ENCODE measurements at places on chromosomes 11 and 22. TPM values are rescaled to one million over a fixed set of nuclear protein-coding genes. Genes with fewer than 3 reads are reported as not detected.

GRCh38 chr11:20289732-20290131, 73.8 kb upstream of the HTATIP2 start:
- peaks cover 18% of the 10 kb centered on the region for H3K27me3 ChIP-seq
- H3K36me3 ChIP-seq: no peaks in the 10 kb centered on the region

Gene MTNR1B
- total RNA-seq: not detected

GRCh38 chr11:130330101-130330684, 15.5 kb upstream of the ZBTB44 start:
- H3K27me3 ChIP-seq: no peaks in the 10 kb centered on the region
- no peak overlapping the region for H3K27ac ChIP-seq
- H3K4me3 ChIP-seq: no peak overlapping the region
- no peak for DNase-seq
- H3K4me1 ChIP-seq: no peaks in the 10 kb centered on the region
- peaks cover 5% of the 10 kb centered on the region for H3K36me3 ChIP-seq

Gene PKP3
- not detected for total RNA-seq

Gene SLC22A6
- not detected for total RNA-seq

DNA sequence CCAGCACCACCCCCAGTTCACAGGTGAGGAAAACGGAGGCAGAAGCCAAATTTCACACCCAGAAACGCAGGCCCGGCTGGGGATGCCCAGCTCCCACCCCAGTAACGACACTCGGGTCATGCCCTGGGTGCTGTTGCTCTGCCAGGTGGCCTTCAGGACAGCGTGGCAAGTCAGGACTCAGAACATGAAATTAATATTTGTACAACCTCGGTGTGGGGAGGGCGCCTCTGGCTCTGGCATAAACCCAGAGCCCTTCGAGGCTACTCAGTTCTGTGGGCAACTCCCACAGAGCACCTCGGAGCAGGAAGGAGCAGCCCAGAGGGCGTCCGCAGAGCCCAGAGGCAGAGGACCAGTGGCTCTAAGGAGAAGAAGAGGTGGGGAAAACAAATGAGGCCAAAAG, 71.6 kb downstream of the CELSR1 start:
- no peaks in the 10 kb centered on the region for H3K27me3 ChIP-seq
- H3K4me3 ChIP-seq: no peak overlapping the region
- H3K36me3 ChIP-seq: no peaks in the 10 kb centered on the region
- H3K27ac ChIP-seq: no peak overlapping the region
- DNase-seq: no peak
- H3K4me1 ChIP-seq: no peaks in the 10 kb centered on the region

GRCh38 chr11:11668781-11669180, 47.0 kb upstream of the GALNT18 start:
- H3K36me3 ChIP-seq: no peaks in the 10 kb centered on the region
- H3K4me1 ChIP-seq: no peaks in the 10 kb centered on the region
- no peak overlapping the region for H3K4me3 ChIP-seq
- no peak overlapping the region for H3K27ac ChIP-seq
- peaks cover 18% of the 10 kb centered on the region for H3K27me3 ChIP-seq

DNA sequence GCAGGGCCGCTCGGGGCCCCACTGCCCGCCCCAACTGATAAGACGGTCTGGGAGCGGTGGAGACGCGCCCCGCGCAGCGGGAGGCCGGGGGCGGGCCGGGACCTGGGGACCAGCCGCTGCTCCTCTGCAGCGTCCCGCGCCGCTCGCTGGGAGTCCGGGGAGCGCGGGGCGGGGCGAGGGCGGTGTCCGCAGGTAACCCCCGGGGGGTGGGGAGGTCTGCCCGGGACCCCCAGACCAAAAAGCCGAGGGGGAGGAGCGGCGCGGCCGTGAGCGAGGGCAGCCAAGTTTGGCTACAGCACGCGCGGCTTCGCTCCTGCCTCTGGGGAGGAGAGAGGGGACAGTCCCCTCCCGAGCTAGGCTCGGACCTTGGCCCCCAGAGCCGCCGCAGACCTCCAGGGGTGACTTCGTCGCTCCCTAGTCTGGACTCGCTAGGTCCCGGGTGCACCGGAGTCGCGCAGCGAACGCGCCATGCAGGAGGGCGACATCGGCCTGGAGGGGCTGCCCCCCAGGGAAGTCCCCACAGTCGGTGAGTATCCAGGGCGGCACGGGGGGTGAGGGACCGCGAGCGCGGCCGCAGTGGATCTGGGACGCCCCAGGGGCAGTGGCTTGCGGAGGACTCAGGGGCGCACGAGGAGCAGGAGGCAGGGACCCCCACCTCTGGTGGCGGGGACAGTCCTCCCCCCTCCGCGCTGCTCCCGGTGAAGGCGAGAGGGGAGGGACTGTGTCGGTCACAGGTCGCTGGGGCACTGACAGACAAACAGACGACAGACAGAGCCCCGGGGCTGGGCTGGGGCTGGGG, 92.3 kb upstream of the ANO1 start:
- no peaks in the 10 kb centered on the region for H3K4me1 ChIP-seq
- no peaks in the 10 kb centered on the region for H3K36me3 ChIP-seq
- H3K4me3 ChIP-seq: no peak overlapping the region
- H3K27ac ChIP-seq: no peak overlapping the region
- DNase-seq: no peak
- H3K27me3 ChIP-seq: peaks cover 64% of the 10 kb centered on the region

DNA sequence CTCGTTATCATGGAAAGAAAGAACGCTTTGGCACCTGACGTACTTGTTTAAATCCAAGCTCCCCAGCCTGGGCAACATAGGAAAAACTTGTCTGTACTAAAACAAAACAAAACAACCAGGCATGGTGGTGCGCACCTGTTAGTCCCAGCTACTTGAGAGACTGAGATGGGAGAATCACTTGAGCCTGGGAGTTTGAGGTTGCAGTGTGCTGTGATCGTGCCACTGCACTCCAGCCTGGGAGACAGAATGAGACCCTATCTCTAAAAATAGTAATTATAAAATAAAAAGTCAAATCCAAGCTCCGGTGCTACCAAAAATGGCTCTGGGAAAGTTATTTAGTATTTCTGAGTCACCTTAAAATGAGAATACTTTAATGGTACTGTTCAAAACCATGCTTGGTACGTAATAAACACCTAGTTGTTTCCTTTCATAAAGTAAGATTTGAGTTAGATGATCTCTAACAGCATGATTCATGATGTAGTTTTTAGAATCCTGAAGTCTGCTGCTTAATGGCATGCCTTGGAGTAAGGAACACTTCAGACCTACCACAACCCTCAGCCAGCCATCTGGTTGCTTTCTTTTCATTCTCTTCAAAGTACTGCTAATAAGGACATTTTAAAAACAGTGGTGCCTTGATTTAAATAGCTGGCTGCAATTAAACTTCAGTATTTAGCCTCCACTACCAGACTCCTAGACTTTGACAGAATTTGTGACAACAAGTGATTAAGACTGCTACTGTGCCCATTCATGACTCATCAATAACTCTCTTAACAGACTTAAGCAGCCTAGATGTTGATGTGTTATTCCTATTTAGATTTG, 8.4 kb downstream of the PPME1 start:
- H3K36me3 ChIP-seq: peaks cover 2% of the 10 kb centered on the region
- H3K27ac ChIP-seq: no peak overlapping the region
- no peak overlapping the region for H3K4me3 ChIP-seq
- no peaks in the 10 kb centered on the region for H3K27me3 ChIP-seq

DNA sequence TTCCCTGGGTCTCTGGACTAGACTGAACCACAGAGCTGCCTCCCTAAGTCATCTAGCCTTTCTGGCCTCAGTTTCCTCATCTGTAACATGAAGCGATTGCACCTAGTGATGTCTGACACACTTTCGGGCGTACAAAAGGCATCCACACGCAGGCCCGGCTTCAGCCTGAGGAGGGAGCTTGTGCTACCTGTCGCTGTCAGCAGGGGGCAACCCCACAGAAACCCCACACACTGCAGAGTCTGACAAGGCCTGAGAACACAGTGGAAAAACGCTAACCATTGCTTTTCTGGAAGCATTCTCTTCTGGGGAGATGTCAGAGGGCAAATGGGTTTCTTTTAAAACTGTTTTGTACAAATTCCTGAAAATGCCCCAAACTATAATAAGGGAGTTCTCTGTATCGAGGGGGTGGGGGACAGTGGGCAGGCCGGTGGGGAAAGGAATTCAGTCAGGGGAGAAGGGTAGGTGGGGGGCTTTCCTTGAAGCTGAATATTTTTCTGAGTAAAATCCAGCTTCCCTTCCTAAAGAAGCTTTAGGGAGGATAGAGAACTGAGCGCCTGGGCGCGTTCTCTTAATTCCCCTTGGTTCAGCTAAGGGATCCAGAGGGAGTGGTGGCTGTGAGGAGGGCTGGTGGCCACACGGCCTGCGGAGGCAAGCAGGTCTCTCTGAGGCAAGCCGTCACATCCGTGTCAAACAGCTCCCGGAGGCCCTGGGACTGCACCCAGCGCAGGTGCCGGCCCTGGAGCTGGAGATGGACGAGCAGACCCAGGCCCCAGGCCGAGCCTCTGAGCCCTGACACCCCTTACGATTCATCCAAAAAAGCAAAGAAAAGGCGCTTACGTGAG, 533 bp downstream of the ELF5 start:
- DNase-seq: peak; percentile 54
- H3K27ac ChIP-seq: no peak overlapping the region
- peaks cover 8% of the 10 kb centered on the region for H3K27me3 ChIP-seq

Gene FADS3
- 2.9 TPM for total RNA-seq

GRCh38 chr11:76244316-76244851, 38.1 kb upstream of the WNT11 start:
- no peaks in the 10 kb centered on the region for H3K4me1 ChIP-seq
- no peak for DNase-seq
- H3K36me3 ChIP-seq: no peaks in the 10 kb centered on the region
- H3K27me3 ChIP-seq: peaks cover 6% of the 10 kb centered on the region
- no peak overlapping the region for H3K4me3 ChIP-seq

DNA sequence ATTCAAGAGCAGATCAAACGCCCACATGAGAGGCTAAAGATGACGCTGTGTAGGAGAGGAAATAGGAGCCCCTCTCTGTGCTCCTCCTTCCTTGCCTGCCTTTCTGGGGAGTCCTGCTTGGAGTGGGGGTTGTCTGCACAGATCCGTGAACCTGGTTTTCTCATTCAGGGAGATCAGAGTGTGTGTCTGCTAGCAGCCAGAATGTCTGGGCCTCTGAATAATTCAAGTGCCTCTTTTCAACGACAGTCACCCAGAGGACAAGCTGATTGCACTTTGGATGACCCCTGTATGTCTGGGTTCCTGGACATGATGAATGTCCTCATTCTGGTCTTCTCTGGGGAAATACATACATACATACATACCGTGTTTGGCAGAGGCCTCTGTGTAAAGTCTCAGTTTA, 592.5 kb upstream of the B3GAT1 start:
- H3K27ac ChIP-seq: no peak overlapping the region
- no peaks in the 10 kb centered on the region for H3K27me3 ChIP-seq
- H3K4me1 ChIP-seq: no peaks in the 10 kb centered on the region
- no peaks in the 10 kb centered on the region for H3K36me3 ChIP-seq

- H3K27ac ChIP-seq: no peak overlapping the region
- H3K4me3 ChIP-seq: no peak overlapping the region
- peaks cover 39% of the 10 kb centered on the region for H3K27me3 ChIP-seq
- peaks cover 4% of the 10 kb centered on the region for H3K4me1 ChIP-seq
- DNase-seq: no peak
Observed at GRCh38 chr22:22952531-22953280, 65.1 kb downstream of the IGLL5 start.

DNA sequence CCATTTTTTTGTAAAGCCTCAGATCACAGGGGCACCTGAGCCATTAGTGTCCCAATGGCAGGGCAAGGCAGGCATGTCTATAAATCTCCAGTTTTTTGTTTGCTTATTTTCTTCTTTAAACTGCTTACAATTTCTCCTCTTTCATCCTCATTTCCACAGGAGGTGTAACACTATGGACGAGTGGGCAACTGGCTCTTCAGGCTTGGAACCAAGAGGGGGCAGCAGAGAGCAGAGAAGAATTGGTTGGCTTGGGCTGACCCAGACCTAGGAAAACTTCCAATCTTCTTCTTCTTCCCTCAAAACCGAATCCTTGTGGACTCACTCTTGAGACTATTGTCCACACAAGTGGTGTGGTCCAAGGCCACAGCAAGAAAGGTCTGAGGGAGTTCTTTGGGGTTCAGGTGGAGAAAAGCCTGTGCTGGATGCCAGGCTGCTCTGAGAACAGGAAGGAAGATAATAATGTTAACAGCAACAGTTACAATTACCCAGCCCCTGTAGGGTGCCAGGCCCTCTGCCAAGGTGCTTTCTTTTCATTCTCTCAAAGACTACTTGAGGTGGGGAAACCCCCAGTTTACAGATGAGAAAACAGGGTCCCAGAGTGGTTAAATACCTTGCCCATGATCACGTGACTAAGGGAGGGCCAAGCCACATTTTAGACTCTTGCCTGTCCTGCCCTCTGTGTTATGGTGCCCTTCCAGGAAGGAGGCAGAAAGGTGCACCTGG, 70.7 kb upstream of the E2F8 start:
- no peak overlapping the region for H3K27ac ChIP-seq
- no peaks in the 10 kb centered on the region for H3K36me3 ChIP-seq
- H3K4me1 ChIP-seq: no peaks in the 10 kb centered on the region
- DNase-seq: peak; percentile 53

- no peak for DNase-seq
- H3K36me3 ChIP-seq: peaks cover 43% of the 10 kb centered on the region
- no peak overlapping the region for H3K27ac ChIP-seq
- H3K4me3 ChIP-seq: no peak overlapping the region
- no peaks in the 10 kb centered on the region for H3K4me1 ChIP-seq
Observed at GRCh38 chr22:19357270-19358105, 66.0 kb upstream of the CLTCL1 start.

GRCh38 chr11:57776577-57777210, 15.1 kb downstream of the CTNND1 start:
- no peaks in the 10 kb centered on the region for H3K27me3 ChIP-seq
- DNase-seq: no peak
- H3K4me1 ChIP-seq: peaks cover 19% of the 10 kb centered on the region
- H3K27ac ChIP-seq: no peak overlapping the region
- no peak overlapping the region for H3K4me3 ChIP-seq

DNA sequence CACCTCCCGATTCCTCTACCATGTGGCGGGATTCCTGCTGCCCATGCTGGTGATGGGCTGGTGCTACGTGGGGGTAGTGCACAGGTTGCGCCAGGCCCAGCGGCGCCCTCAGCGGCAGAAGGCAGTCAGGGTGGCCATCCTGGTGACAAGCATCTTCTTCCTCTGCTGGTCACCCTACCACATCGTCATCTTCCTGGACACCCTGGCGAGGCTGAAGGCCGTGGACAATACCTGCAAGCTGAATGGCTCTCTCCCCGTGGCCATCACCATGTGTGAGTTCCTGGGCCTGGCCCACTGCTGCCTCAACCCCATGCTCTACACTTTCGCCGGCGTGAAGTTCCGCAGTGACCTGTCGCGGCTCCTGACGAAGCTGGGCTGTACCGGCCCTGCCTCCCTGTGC, 10.5 kb downstream of the CXCR5 start:
- no peak for DNase-seq
- H3K36me3 ChIP-seq: peaks cover 28% of the 10 kb centered on the region
- no peaks in the 10 kb centered on the region for H3K27me3 ChIP-seq
- peak overlapping the region; percentile 91 for H3K27ac ChIP-seq
- H3K4me1 ChIP-seq: peaks cover 87% of the 10 kb centered on the region

Gene HBG1
- total RNA-seq: not detected

GRCh38 chr22:23202812-23203451, 22.6 kb downstream of the BCR start:
- H3K27me3 ChIP-seq: no peaks in the 10 kb centered on the region
- no peak overlapping the region for H3K27ac ChIP-seq
- peaks cover 8% of the 10 kb centered on the region for H3K36me3 ChIP-seq
- no peak for DNase-seq

GRCh38 chr22:47213571-47214230, 451.3 kb downstream of the TBC1D22A start:
- no peaks in the 10 kb centered on the region for H3K36me3 ChIP-seq
- no peak overlapping the region for H3K4me3 ChIP-seq
- DNase-seq: peak; percentile 56
- no peak overlapping the region for H3K27ac ChIP-seq

- no peak overlapping the region for H3K27ac ChIP-seq
- H3K4me3 ChIP-seq: no peak overlapping the region
Observed at GRCh38 chr22:39103431-39103830, 6.4 kb downstream of the APOBEC3H start.

Gene OR2D2
- total RNA-seq: not detected
